ENCODE measurements at places on chromosomes 12 and 14.

DNA sequence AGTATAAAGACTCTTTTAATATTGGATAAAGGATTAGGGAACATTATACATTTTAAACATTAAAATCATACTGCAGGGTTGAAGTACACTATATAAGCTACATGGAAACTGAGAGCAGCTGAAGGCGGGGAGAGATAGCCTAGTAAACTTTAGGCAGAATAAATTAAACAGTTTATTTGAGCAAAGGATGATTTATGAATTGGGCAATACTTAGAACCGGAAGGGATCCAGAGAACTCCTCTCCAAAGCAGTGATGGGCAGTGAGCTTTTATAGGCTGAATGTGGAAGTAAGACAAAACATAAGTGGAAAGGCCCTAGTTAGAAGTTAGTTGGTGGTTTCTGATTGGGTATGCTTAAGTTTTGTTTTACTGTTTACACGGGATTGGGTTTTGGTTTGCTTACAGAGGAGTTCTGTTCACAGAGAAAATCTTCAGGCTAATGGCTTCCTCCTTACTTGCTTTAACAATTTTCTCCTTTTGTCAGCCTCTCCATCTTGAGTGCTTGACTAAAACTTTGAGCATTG is 18.9 kb downstream of the LEMD3 start:
- DNase-seq: no peak

DNA sequence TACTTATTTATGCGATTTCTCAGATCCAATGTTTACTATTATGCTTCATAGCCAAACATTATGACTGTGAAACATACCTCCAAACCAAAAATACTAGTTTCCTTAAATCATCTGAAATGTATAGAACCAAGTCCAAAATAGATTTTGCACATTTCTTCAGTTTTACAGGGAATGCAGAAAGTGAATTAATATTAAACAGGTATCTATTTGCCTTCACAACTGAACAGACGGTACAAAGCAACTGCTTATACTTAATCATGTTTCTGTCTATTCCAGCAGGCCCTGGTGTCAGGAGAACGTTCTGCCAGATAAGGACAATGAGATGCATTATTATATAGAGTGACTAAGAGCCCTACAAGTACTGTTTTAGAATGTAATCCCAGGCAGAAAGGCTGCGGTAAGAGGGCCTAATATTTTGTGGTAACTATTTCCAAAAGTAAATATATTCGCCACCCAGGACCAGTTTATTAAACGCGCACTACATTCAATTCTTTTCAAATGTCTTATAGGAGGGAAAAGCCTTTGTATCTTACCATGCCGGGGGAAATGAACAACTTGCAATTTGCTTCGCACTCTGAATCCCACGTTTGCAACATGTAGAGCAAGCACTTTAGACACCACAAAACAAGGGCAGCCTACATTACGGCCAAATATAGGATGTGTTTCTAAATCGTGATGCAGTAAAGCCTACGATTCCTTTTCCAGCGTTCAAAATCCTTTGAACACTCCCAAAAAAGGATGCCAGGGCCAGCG is 1.5 kb downstream of the CORO1C start:
- DNase-seq: peak; percentile 61

DNA sequence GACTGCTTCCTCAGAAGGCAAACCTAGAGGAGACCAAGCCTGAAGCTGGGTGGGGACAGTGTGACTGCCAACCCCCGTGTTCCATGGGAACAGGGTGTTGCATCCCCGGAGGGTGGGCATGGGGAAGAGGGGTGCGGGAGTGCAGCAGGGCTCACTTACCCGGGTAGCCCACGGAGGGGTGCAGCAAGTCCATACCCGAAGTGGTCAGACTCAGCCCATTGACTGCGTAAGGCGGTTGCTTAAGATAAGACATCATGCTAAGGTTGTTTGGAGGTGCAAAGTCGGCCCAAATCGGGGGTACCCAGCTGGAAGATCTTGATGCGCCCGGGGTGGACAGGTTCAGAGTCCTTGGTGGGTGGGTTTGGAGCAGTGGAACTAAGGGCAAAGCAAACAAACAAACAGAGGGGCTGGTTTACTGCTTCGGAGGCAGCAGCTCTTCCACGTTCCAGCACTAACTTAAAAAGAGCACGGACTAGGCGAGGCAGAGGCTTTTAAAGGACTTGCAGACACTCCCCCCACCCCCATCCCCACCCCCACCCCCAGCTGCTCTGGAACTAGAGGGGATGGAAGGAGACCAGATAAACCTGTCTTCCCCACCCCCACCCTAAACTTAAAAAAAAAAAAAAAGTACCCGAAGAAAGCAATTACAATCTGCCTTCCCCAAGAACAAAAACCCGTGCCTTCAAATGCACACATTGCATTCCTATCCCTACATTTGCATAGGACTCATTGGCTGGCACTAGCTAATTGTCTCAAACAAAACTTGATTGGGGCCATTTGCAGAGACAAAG is 4.9 kb downstream of the OTX2 start:
- DNase-seq: no peak

DNA sequence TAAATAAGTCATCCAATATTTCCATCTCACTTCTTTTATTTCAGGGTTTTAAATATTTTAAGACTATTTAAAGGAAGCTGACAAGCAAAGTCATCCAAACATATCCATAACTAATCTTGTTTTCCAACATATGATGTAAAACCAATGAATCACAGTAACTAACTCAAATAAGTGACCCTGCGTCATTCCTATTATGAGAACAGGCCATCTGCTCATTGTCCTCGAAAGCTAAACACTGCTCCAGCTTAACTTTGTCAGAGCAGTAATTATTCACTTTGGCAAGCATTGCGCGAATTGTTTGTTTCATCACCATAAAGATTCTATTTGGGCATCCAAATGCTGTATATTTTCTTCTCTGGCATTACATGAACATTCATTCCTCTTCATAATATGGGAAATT is 99.1 kb downstream of the CAPZA3 start:
- DNase-seq: no peak

DNA sequence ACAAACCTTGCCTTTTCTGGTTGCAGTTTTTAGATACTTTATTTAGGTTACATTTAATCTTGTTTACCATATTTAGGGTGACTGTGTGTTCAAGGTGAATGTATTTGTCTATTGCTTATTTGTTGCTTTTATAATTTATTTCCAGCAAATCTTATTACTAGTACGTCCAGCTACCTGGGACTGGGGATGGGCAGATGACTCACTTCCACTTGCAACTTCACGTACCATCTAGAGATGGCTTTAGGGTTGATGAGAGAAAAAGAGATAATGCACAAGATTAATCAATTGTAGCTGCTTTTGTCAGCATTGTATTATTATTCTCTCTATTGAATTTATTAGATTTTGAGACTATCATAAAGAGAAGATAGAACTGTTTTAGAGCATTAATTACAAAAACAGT is 5.1 kb downstream of the MIPOL1 start:
- DNase-seq: no peak

DNA sequence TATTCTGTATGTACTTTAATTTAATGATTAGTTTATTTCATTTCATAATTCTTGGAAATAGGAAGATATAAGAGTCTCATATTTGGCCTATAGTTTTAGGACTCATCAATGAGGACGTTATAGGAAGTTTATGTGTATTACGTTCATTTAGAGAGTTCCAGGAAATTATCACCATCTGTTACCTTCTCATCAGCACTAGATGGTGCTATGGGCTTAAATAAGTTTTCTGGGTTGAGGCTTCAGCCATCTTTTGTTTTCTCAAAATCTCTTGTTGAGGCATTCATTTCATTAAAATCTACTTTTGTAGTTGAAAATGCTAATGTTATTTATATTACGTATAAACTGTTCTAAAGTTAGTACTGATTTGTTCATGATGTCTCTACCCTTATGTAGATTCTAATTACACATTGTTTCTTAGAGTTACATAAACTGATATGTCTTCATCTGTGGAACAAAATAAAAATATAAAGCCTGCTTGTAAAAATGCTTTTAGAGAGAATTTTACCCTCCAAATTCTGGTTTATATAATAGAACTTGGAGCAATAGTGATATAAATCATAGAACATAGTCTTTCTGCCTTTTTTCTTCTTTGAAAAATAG is 89.2 kb downstream of the CFAP54 start:
- DNase-seq: peak; percentile 65
